Thymus (tissue), 14 donors: ENCODE measurements at places on chromosomes 5 and 9. TPM values are rescaled to one million over a fixed set of nuclear protein-coding genes. Genes with fewer than 3 reads are reported as not detected.

DNA sequence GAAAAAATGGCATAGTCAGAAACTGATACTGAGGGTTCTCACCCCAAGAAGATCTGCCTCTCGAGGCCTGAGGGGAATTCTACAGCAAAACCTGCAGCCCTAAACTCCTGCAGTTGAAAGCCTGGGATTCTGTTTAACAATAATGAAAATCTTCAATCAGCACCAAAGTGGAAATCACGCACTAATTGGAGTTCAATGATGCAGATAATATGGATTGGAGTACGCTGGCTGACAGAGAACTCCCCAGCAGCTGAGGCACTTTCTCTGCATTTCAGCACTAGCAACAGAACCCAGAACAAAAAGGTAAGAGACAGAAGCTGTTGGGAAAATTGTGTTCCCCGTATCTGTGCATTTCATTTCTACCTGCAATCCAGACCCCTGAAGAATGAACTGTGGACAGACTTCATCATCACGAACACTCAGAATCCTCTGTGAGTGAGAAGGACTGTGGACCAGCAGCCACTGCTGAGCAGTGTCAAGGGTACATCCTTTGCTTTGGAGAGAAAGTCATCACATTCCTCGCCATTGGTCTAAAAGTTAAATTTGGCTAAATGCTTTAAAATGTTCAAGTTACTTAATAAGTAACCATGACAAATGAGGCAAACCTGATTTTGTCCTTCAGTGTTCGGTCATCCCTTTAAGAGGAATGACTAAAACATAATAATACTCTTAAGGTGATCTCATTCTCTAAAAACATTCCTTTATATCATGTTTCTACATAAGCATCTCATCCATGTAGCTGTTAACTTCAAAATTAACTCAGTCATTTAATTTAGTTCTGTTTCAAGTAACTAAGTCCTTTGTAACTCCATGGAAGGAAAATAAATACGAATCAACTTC lies 126.1 kb downstream of the GAS1 start:
- no peak for DNase-seq

The FOXD4L4 gene
- total RNA-seq, result 0.09 TPM

GRCh38 chr5:96649681-96650540 lies 12.3 kb upstream of the CAST start:
- no peak for DNase-seq

DNA sequence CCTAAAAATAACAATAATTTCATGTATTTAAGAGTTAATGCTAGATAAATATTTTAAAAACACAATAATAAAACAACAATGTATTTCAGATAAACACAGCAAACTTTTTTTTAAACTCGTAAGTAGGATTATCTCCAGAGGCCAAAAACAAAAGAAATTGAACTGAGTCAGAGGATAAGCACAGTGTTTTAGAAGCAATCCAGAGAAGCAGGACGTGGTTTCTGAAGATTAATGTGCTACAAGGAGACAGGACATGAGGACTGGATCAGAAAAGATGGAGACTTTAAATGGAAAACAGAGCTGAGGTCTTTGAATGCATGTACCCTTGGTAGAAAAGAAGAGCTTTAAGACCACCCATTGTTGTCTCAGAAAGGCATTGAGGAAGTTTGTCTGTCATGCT lies 491.2 kb upstream of the TLE4 start:
- no peak for DNase-seq

DNA sequence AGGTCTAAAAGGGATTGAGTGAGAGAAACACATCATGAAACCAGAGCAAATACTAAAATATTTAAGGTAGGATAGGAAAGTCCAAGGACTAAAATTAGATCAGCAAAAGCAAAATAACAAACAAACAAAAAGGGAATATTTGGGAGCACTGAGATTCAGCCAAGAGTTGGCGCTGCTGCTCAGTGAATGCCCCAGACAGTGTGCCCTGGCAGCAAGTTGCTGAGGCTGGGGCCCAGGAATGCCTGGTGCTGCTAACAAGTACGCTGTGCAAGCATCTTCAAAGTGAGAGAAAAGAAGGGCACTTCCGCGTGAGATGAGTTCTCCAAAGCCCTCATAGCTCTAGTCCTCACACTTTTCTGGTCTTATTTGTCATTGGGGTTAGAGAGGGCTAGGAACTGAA lies 603.3 kb downstream of the EFNA5 start:
- no peak for DNase-seq

- DNase-seq, result no peak
Measured at GRCh38 chr9:98173181-98173580, 19.3 kb downstream of the CORO2A start.

- no peak for DNase-seq
Measured at GRCh38 chr9:120464176-120464886, 115.6 kb downstream of the CDK5RAP2 start.

The TIMD4 gene
- total RNA-seq, result 25.4 TPM

DNA sequence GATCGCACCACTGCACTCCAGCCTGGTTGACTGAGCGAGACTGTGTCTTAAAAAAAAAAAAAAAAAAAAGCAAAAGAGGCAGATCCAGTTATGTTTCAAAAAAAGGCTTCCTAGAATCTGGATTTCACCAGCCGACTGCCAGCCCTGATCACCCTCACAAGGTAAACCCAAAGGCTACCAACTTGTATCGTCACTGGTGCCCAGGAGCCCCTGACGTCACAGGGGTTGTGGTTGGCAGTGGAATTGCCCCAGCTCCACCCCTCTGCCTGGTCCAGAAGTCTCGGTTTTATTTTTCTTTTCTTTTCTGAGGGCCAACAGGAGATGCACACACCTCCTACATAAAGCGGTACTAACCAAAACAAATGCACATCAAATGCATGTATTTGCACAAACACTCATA lies 6.0 kb upstream of the LMX1B start:
- no peak for DNase-seq

The KIAA0825 gene
- total RNA-seq, result 3.1 TPM

- no peak for DNase-seq
Measured at GRCh38 chr9:89746385-89747116, 141.7 kb downstream of the GADD45G start.

The LCN12 gene
- total RNA-seq, result 4.2 TPM

GRCh38 chr9:20437476-20437875 lies 184.8 kb downstream of the MLLT3 start:
- no peak for DNase-seq

GRCh38 chr5:102792705-102793104 lies 37.6 kb downstream of the PAM start:
- DNase-seq, result no peak

The MPDZ gene
- 5.1 TPM for total RNA-seq

The PTGS1 gene
- total RNA-seq, result 1.9 TPM

GRCh38 chr9:1047591-1048230 lies 2.4 kb upstream of the DMRT2 start:
- DNase-seq, result no peak

GRCh38 chr5:81310402-81311063 lies 9.1 kb downstream of the ZCCHC9 start:
- no peak for DNase-seq

GRCh38 chr9:73239570-73240265 lies 88.1 kb downstream of the ANXA1 start:
- DNase-seq, result no peak

The ALDH1A1 gene
- 5.6 TPM for total RNA-seq

- DNase-seq, result no peak
Measured at GRCh38 chr9:38227656-38228055, 158.6 kb upstream of the SHB start.

The TRIM36 gene
- total RNA-seq, result 1.8 TPM

The NME5 gene
- 1.2 TPM for total RNA-seq

The LCN9 gene
- not detected for total RNA-seq

DNA sequence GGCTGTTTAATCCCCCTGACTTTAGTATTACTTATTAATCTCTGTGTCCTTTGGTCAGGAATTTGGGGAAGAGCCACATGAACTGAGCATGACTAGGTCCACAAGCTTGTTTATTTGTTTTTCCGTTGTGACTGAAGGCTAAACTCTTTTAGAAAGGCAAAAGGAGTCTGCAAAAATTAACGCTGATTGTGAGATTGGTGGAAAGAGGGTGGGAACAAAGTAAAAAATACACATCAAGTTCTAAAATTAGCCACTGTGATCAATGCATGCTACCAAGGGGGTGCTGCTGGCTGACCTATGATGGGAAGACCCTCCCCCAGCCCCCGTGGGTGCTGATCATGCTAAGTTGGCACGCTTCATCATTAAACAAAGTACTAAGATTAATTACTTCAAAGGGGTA lies 356.8 kb downstream of the ADGRV1 start:
- DNase-seq, result no peak

- no peak for DNase-seq
Measured at GRCh38 chr5:132475497-132475882, 15.1 kb downstream of the IRF1 start.

GRCh38 chr9:117451311-117451710 lies 36.5 kb upstream of the ASTN2 start:
- no peak for DNase-seq

DNA sequence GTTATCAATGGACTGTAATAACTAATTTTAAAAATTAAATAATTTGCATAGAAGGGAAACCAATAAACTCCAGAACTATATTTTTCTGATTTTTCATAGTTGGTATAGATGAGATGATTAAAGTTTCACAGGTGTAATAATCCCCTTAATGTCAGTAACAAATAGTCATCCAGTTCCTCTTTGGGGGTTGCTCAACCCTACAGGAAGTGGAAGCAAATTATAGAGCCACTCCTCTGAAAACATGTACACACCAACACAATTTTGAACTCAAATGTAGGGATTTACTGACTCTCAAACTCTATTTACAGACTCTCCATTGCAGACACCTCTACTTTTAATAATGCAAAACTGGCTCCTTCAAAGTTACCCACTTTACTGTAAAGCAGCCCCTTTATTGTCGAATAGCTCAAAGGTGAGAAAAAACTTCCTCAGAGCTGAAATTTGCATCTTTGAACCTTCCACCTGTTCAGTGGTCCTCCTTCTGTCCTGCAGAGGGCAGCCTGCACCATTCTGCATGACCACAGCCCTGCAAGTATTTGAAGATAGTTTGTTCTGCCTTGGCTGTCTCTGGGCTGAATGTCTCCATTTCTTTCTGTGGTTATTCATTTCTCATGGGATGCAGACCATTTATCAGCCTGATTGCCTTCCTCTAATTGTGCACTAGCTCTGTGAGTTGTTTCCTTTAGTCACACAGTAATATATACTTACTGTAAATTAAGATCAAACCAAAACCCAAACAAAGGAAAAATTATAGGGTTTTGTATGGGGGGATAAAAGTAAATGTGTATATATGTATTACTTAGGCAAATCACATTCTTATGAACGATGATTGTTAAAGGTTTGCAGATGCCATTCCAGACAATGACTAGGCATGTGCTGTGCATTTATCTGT lies 383.2 kb upstream of the SGCD start:
- no peak for DNase-seq

- peak; percentile 66 for DNase-seq
Measured at GRCh38 chr5:135829681-135830383, 4.6 kb upstream of the SLC25A48 start.
